H1 (cell line): ENCODE measurements at places on chromosomes 6 and 20. TPM values are rescaled to one million over a fixed set of nuclear protein-coding genes. Genes with fewer than 3 reads are reported as not detected.
A peak's percentile ranks its signal among the peaks of the same experiment; 100 is the strongest.

NHSL1 gene
- total RNA-seq: 27.2 and 32.4 TPM in 2 replicates

PRDM1 gene
- 0.74 and 1.1 TPM in 2 replicates for total RNA-seq

FAM83D gene
- 61.4 and 62.6 TPM in 2 replicates for total RNA-seq

DNA sequence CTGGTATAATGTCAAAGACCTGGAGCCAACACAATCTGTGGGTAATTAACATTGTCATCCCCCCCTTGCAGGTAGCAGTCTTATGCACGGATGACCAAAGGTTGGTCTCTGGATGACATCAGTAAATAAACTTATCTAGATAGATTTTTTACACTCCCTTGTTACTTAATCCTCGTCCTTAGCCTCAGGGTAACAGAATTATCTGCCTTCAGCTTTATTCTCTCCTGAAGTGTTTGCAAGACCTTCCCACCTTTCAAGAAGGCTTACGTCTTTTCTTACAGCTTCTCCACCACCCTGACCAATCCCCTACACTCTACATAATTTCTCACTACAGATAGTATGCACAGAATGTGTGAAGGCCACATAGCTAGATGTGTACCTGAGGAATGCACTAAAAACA lies 434.8 kb upstream of the HTR1E start:
- H3K27me3 ChIP-seq: no peaks in the 10 kb centered on the region
- H3K27ac ChIP-seq: no peak overlapping the region
- no peaks in the 10 kb centered on the region for H3K4me1 ChIP-seq
- no peak for DNase-seq

DNA sequence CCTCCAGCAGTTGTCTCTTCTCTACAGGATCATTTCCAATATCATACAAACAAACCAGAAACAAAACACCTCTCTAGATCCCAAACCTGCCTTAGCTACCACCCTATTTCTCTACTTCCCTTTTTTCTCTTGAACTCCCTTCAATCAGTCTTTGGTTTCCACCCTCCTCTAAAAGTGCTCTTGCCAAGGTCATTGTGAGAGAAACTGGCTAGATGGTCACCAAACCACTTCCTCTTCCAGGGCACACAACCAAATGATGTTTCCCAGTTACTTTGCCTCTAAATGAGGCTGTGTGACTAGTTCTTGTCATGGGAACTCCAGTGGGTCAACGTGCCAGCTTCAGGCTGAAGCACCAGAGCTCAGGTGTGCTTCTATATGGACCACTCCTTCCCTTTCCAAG lies 85.8 kb upstream of the ARMC2 start:
- no peak overlapping the region for H3K27ac ChIP-seq
- H3K36me3 ChIP-seq: no peaks in the 10 kb centered on the region
- H3K27me3 ChIP-seq: no peaks in the 10 kb centered on the region
- H3K4me3 ChIP-seq: no peak overlapping the region
- peak; percentile 19 for DNase-seq
- no peaks in the 10 kb centered on the region for H3K4me1 ChIP-seq

DNA sequence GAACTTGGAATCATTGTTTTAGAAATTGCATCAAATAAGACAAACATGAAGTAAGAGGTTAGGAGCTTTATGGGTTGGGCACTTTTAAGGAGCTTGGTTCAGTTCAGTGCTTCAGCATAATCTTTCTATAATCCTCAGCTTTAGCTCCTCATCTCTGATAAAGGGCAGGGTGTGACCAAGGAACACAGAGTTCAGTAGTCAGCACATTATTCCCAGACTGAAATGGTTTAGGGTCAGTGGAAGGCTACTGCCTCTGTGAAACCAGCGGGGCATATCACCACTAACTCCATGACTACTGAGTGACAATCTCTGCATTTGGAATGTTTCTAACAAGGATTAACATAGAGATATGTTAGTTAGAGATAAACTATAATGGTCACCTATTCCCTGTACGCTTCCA lies 36.9 kb downstream of the CRYBG1 start:
- H3K4me3 ChIP-seq: no peak overlapping the region
- H3K27me3 ChIP-seq: no peaks in the 10 kb centered on the region
- no peaks in the 10 kb centered on the region for H3K36me3 ChIP-seq
- DNase-seq: no peak

DNA sequence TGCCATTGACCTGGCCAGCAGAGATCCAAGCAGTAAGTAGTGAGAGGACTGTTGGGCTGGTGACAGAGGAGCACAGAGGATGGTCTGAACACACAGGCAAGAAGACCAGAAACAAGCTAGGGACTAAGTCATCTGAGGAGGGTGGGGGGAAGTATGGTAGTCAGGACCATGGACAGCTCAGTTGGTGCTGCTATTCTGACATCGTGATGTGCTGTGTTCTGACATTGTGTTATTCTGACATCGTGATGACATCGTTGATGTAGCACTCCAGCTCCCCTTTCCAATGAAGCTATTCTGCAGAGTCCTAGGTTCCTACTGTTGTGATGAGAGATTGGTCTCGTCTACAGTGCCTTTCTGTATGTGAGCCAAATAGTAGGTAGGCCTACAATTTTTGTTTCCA lies 28.7 kb downstream of the CFAP206 start:
- H3K36me3 ChIP-seq: no peaks in the 10 kb centered on the region
- no peak overlapping the region for H3K27ac ChIP-seq
- peak; percentile 69 for DNase-seq
- no peaks in the 10 kb centered on the region for H3K27me3 ChIP-seq

DNA sequence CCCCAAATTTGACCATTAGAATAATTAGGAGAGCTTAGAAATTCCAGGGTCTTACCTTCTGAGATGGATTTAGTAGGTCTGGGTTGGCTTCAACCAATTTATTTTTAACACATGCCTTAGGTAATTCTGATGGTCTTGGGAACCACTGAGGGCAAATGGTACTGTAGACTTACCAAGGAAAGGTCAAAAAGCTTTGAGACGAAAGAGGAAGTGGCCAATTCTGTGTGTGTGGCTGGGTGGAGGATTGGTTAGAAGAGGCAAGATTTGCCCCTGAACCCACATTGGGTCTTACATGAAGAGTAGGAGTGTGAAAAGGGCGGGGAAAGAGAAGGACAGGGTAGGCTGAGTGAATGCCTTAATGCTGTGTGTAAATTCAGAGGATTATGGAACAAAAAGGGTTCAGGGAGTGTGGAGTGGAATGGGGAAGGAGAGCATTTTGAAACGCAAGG lies 2.7 kb downstream of the ITCH start:
- no peak for DNase-seq
- no peaks in the 10 kb centered on the region for H3K27me3 ChIP-seq
- no peak overlapping the region for H3K27ac ChIP-seq
- peaks cover 6% of the 10 kb centered on the region; the same call in 1 of the 2 replicates for H3K4me1 ChIP-seq

- DNase-seq: no peak
- H3K27me3 ChIP-seq: no peaks in the 10 kb centered on the region
- no peaks in the 10 kb centered on the region for H3K4me1 ChIP-seq
- H3K36me3 ChIP-seq: no peaks in the 10 kb centered on the region
Measured at GRCh38 chr6:51396583-51396982, 577.9 kb downstream of the TFAP2B start.

STMND1 gene
- total RNA-seq: not detected in 2 replicates

DNA sequence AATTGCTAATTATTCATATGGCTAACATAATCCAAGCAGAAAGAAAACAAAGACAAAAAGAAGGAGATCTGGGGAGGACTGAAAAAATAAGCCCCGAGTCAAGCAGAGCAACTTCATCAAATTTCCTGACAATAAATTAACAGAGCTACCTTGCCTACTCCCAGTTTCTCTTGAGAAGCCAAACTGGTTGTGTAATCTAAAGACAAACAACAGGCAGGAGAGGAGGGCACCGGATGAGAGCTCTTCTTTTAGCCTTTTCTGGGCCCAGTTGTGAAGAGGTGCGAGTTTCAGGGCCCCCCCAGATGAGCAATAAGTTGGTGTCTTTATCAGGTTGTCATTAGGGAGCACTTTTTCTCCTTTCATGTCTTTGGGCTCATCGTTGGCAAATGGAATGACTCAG lies 197.1 kb upstream of the PCSK2 start:
- DNase-seq: no peak
- no peak overlapping the region for H3K27ac ChIP-seq
- H3K27me3 ChIP-seq: no peaks in the 10 kb centered on the region
- H3K4me3 ChIP-seq: no peak overlapping the region
- no peaks in the 10 kb centered on the region; the same call in 1 of the 2 replicates for H3K4me1 ChIP-seq

GRCh38 chr20:23180451-23180921 lies 94.4 kb upstream of the CD93 start:
- H3K4me3 ChIP-seq: no peak overlapping the region
- DNase-seq: no peak
- no peaks in the 10 kb centered on the region for H3K36me3 ChIP-seq

- DNase-seq: no peak
- no peaks in the 10 kb centered on the region for H3K36me3 ChIP-seq
- H3K4me3 ChIP-seq: no peak overlapping the region
Measured at GRCh38 chr6:45538641-45539547, 161.2 kb upstream of the SUPT3H start.

PHF10 gene
- total RNA-seq: 50.0 and 51.1 TPM in 2 replicates

GRCh38 chr20:22579119-22579427 lies 5.3 kb downstream of the FOXA2 start:
- peaks cover 26% of the 10 kb centered on the region for H3K4me1 ChIP-seq
- no peak overlapping the region for H3K4me3 ChIP-seq
- H3K36me3 ChIP-seq: no peaks in the 10 kb centered on the region
- H3K27ac ChIP-seq: no peak overlapping the region

- H3K36me3 ChIP-seq: no peaks in the 10 kb centered on the region
- no peak overlapping the region for H3K27ac ChIP-seq
- no peak overlapping the region for H3K4me3 ChIP-seq
- H3K4me1 ChIP-seq: no peaks in the 10 kb centered on the region
- no peaks in the 10 kb centered on the region for H3K27me3 ChIP-seq
Measured at GRCh38 chr6:144179237-144179636, 28.9 kb downstream of the STX11 start.

DNA sequence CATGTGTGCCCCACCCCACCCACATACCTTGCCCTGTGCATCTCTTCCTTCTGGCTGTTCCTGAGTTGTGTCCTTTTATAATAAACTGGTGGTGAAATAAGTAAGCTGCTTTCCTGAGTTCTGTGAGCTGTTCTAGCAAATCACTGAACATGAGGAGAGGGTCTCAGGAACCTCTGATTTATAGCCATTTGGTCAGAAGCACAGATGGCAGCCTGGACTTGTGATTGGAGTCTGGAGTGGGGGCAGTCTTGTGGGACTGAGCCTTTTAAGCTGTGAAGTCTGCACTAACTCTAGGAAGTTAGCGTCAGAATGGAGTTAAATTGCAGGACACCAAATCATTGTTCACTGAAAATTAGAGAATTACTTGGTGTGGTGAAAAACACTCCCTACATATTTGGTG lies 245.4 kb downstream of the LRFN2 start:
- DNase-seq: no peak
- peaks cover 27% of the 10 kb centered on the region for H3K4me1 ChIP-seq
- H3K4me3 ChIP-seq: no peak overlapping the region
- no peak overlapping the region for H3K27ac ChIP-seq
- H3K36me3 ChIP-seq: no peaks in the 10 kb centered on the region

GRCh38 chr6:55886185-55886836 lies 10.9 kb upstream of the BMP5 start:
- H3K4me1 ChIP-seq: no peaks in the 10 kb centered on the region
- no peaks in the 10 kb centered on the region for H3K27me3 ChIP-seq
- no peak for DNase-seq
- no peak overlapping the region for H3K4me3 ChIP-seq
- H3K36me3 ChIP-seq: no peaks in the 10 kb centered on the region
- no peak overlapping the region for H3K27ac ChIP-seq

GRCh38 chr6:163820745-163821458 lies 406.4 kb downstream of the QKI start:
- no peak for DNase-seq
- no peaks in the 10 kb centered on the region for H3K27me3 ChIP-seq

DNA sequence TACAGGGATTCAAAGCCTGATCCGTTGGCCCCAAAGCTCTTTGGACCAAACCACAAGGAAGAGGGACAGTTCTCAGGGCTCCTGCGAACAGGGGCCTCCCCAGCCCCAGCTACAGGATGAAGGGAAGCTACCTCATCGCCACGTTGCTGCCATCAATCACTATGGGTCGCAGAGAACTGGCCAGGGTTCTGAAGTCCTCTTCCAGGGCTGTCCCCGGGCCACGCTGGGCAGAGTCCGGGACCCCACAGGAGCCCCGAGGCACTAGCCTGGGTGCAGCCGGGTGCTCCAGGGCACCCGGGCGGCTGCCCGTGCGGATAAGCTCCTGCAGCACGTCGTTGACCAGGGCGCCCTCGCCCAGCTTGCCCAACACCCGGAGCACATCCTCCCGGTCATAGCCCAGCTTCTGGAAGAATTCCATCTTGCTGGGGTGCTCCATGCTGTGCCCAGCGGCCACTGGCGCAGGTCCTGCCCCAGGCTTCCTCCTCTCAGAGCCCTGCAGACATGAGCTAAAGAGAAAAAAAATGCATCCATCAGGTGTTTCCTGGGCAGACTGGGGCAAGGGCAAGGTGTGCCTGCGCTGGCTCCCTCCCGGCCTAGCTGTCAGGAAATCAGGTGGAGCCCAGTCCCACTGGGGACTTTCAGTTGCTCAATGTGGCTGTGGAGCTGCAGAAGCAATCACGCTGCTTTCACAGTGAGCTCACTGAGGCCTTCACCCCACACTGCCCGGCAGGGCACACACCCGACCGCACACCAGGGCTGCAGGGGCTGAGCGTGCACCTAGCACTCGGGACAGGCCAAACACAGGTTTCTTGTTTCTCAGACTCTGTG lies 10.5 kb downstream of the ZC3H12D start:
- no peak for DNase-seq
- no peaks in the 10 kb centered on the region for H3K27me3 ChIP-seq
- no peaks in the 10 kb centered on the region for H3K4me1 ChIP-seq
- H3K27ac ChIP-seq: no peak overlapping the region
- H3K4me3 ChIP-seq: no peak overlapping the region

DNA sequence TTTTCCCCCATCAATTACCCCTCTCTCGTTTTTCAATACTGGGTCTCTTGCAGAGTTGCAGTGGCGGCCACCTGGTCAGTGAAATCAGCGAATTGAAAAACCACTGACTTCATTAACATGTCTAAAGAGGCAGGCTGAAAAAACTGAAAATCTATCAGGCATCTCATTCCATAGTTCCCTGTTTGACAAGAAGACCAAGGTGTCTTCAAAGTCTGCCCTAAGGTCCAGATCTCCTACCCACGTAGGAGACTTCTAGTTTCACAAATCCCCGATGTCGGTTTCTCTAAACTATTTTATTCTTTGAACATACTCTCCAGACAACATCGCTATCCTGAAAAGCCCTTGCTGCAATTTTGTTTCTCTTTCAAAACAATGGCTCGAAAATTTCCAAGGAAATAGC lies 796 bp upstream of the TUBB start:
- peaks cover 17% of the 10 kb centered on the region for H3K36me3 ChIP-seq
- peak overlapping the region; percentile 100 for H3K4me3 ChIP-seq
- peaks cover 2% of the 10 kb centered on the region for H3K4me1 ChIP-seq
- no peak for DNase-seq
- H3K27me3 ChIP-seq: no peaks in the 10 kb centered on the region

DNA sequence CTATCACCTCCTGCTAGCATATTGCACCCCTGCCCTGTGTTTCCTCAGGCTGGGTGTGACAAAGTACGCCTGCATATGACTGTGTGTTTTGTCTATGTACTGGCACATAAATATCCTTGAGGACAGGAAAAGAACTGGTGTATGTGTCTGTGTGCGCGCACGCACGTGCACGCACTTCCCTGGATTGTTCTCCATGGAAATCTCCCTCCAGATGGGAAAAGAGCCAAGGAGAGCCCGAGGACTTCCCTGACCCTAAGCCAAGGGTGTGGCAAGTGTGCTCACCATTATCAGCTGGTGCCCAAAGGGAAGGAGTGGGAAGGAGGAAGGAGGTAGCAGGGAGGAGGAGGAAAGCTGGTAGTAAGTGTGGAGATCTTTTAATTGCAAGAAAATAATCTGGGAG lies 117.6 kb downstream of the HIVEP2 start:
- no peak for DNase-seq
- H3K36me3 ChIP-seq: no peaks in the 10 kb centered on the region
- H3K27me3 ChIP-seq: no peaks in the 10 kb centered on the region

- no peak for DNase-seq
- H3K4me3 ChIP-seq: no peak overlapping the region
- no peak overlapping the region for H3K27ac ChIP-seq
- H3K27me3 ChIP-seq: no peaks in the 10 kb centered on the region
- H3K36me3 ChIP-seq: peaks cover 15% of the 10 kb centered on the region
Measured at GRCh38 chr20:479487-479886, 17.2 kb upstream of the TBC1D20 start.
